ENCODE measurements at places on chromosomes 2 and 18.

DNA sequence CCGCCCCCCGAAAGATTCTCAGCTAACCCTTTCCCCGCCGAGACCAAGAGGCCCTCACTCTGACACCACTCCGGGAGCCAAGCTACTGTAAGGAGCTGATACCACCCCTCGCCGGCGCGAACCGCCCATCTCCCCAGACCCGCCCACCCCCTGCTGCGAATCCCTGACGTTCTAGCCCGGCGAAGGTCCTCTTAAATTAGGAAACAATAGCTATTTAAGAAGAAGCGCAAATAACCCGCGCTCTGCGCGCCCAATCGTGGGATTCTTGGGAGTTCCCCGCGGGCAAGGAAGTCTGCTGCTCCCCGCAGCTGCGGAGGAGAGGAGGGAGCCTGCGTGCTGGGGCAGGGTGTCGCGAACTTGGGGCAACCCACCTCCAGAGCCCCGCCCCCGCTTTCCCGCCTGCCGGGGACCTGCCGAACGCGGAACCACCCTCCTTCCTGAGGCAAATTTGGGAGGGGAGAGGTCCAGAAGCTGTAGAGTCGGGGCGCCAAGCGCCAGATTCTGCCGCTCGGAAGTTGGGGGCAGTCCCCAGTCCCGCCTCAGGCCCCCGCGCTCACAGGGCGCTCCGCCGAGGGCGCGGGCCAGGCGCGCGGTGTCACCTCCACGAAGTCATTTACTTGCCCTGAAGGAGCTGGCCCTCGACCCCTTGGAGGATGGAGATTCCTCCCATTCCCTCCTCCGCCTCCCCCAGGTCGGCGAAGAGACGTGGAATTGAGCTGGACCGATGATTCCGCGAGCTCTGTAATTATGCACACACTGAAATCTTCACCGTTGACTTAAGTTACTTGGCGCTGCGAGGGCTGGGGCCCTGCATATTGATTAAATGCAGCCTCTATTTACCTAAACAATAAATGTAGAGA lies 8.4 kb upstream of the SP9 start:
- no peak for DNase-seq

DNA sequence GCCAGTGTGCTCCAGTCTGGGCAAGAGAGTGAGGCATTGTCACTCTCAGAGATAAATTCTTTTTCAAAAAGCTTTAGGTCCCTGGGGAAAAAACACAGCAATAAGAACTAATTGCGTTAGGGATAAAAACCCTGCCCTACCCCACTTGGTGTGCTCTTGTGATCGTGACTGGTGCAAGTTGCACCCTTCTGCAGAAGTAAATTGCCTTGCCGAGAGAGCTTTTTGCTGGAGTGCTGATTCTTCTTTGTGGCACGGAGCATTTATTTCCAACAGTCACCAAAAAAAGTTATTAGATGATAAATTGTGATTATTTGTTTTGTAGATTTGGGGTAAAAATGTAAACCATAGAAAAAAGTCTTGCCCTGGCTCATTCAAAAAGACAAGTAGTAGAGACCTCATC lies 12.3 kb upstream of the GPR55 start:
- DNase-seq = no peak

DNA sequence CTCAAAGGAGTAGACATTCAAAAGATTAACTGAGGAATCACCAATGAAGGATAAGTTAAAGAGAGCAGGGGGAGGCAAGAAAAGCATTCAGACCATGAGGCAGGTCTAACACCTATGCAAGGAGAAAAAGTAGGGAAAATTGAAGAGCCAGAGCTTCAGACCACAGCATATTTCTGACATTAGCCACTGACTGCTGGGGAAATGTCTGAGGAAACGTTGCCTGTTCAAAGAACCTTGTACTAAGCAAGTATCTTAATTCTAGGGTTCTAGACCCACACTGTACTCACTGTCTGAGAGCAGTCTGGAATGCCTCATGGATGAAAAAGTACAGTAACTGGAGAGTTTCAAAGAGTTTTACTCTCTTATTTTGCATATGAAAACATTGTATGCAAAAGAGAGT lies 39.5 kb upstream of the TFPI start:
- no peak for DNase-seq

DNA sequence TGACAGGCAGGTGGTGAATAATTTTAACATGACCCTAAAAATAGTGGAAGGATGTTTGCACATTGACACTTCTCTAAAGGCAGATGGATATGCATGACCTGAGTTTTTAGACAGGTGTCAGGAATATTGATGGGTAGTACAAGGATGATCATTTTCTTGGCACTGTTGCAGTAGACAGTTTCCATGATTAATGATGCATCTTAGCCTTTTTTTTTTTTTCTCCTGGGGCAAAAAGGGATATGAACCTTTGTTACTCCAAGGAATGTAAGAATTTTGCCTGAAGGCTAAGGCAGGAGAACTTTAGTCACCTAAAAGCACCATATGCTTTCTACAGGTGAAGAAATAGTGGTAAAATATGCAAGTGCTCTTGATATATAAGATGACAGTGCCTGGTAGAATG lies 136.3 kb upstream of the CAVIN2 start:
- no peak for DNase-seq

- DNase-seq = no peak
These were observed 164.4 kb upstream of the VWC2L start for GRCh38 chr2:214246417-214246816.

DNA sequence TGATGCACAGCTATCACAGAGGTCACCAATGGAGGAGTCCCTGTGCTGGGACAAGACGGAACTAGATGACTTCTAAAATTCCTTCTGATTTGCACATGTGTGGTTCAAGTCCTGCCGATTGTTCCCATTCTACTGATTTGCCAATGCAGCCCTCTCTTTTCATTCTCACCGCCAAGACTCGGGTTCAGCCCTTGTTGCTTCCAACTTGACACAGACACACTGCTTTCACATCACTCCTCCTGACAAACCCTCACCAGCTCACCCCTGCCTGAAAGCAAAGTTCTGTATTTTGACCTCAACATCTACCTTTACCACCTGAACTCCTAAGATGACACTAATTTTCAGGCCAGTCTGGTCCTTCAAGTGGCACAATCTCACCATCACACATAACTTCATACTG lies 25.5 kb downstream of the REEP1 start:
- no peak for DNase-seq

GRCh38 chr18:11155034-11155759 lies 5.8 kb upstream of the PIEZO2 start:
- DNase-seq = peak; percentile 57
